ENCODE measurements at places on chromosomes 12 and 14.

DNA sequence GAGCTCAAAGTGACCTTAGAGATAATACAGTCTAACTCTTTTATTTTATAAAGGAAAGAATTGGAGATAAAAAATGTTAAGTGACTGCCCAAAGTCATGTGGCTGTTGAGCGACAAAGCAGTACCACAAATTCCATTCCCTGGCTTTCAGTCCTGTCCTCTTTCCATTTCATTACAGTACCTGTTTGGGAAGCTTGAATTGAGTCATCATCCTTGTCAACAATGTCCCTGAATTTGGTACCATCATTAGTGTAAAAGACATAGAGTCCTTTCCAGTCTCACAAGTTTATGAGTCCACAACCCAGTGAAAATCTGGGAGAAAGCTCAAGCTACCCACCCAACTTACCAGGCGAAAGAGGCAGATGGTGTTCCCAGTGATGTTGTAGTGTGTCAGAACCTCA is 3.8 kb downstream of the ERP27 start:
- no peak for DNase-seq

- no peak for DNase-seq
Measured at GRCh38 chr12:6751767-6752166, 1.2 kb downstream of the MLF2 start.

- no peak for DNase-seq
Measured at GRCh38 chr14:75434138-75434889, 6.5 kb downstream of the JDP2 start.

GRCh38 chr14:104591031-104591430 is 11.5 kb downstream of the C14orf180 start:
- DNase-seq, result no peak

DNA sequence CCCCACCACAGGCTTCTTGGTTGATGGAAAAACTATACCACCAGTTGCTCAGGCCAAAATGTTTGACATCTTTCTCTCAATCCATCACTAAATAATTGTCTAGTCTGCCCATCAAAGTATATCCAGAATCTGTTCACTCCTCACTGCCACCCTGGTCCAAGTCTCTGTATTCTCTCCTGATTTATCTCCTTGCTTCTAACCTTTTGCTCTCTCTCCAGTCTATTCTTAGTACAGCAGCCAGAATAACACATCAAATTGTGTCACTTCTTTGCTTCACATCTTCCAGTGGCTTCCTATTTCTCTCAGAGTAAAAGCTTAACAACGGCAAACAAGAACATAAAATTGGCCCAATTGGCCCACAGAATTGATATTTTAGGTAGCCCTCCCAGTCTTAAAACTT is 272.8 kb downstream of the IPO8 start:
- DNase-seq, result no peak

GRCh38 chr12:29149691-29150281 is 708 bp downstream of the FAR2 start:
- peak; percentile 68 for DNase-seq

- no peak for DNase-seq
Measured at GRCh38 chr14:65170768-65171507, 68.6 kb upstream of the MAX start.

DNA sequence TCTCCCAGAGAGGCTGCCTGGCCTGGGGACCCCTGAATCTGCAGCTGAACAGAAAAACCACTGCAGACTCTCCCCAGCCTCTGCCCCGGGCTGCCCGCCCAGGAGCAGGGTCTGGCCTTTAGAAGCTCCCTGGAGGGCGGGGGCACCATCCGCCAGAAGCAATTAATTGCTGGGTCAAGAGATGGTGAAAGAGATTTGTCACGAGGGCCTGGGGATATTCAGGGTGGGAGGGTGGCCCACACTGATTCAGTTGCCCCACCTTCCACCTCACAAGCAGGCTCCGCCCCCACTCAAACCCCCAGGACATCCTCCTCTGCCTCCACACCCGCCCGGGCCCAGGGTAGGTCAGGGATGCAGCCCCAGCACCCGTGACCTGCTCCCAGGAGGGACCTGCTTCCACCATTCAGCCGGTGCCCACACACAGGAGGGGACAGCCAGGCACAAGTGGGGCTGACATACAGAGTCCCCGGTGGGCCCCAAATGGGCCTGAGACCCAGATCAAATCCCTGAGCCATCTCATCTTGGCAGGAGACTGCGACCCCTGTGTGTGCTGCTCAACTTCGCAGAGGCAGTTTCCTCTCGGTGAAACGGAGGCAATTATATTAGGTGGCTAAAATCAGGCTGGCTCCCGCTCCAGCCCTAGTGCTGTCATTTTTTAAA is 23.0 kb downstream of the NCOR2 start:
- DNase-seq, result no peak

GRCh38 chr12:126507231-126507630 is 1442.0 kb downstream of the AACS start:
- no peak for DNase-seq

- DNase-seq, result no peak
Measured at GRCh38 chr12:51390891-51391282, 319 bp downstream of the GALNT6 start.

DNA sequence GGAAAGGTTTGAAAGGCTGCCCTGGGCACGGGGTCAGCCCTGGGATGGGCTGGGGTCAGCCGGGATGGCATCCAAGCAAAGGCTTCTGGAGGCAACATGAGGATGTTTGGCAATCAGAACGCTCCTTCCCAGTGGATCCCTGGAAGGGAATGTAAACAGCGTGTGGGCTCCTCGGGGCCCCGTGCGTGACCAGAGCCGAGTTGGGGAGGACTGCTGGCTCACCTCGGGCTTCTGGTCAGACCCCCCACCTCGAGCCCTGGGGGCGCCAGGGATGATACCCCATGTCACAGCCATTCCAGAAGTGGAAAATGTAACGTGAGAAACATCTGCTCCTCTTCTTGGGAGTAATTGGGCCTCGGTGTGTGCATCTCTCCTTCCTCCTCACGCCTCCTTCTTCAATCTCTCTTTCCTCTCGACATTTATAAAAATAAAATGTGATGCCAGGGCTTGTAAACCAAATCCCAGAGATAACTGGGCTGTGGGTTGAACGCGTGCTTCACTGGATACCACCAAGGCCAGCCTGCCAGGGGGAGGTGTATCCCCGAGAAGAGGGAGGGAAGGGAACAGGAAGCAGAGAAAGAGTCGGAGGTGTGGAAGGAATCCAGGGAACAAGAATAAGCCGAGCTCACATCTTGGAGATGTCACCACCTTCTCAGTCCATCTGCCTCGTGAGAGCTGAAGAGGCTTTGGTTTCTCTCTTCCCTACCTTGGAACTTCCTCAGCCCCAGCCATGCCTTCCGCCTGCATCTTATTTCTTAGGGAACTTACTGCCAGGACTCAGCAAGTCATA is 144.8 kb downstream of the NUAK1 start:
- no peak for DNase-seq

DNA sequence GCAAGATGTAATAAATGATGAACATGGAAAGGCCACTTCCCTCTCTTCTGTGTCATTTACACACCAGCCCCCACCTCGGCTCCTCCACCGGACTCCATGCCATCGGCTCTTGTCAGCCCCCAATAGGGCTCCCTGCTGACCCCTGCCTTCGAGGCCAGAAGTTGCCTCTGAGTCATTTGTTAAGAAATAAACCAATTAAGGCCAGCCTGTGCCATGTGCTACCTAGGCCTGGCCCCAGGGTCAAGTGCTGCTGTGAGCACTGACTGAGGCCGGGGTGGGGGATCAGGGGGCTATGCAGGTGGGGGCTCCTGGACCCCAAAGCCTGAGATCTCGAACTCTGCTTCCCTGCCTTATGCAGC is 53.2 kb downstream of the TESC start:
- DNase-seq, result no peak

GRCh38 chr14:104970231-104971068 is 7.7 kb downstream of the AHNAK2 start:
- no peak for DNase-seq

DNA sequence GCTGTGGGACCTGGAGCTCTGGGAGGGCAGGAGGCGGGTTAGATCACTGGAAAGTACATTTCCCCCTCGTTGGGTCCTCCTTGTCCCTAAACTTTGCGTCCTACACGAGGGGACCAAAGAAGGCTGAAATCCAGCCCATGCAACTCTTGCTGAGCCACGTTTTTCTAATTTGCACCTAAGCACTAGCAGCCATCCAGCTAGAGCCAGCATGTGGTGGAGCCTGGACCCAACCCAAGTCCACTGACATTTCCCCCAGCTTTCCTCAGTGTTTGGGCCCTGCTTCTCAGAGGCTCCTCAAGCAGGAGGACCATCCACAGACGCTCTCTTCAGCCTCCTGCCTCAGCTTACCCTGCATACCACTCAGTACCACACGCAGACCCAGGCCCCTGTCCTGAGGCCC is 49.7 kb downstream of the TSPAN11 start:
- DNase-seq, result no peak

DNA sequence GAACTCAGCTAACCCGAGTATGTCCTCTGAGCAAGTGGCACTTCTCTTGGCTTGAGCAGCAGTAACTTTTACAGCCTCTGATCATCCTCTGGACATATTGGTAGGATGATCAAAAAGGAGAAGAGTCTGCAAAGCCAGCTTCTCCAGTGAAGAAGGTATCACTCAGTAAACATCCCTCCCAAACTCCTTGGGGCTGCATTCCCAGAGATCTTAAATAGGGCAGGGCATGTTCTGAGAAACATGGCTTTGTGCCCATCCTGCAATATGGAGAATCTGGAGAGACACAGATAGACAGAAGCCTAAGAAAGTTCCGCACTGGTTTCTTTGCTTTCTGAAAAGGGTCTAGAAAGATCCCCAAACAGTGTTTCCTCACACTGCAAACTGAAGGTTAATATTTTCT is 65.4 kb downstream of the RBM19 start:
- no peak for DNase-seq

DNA sequence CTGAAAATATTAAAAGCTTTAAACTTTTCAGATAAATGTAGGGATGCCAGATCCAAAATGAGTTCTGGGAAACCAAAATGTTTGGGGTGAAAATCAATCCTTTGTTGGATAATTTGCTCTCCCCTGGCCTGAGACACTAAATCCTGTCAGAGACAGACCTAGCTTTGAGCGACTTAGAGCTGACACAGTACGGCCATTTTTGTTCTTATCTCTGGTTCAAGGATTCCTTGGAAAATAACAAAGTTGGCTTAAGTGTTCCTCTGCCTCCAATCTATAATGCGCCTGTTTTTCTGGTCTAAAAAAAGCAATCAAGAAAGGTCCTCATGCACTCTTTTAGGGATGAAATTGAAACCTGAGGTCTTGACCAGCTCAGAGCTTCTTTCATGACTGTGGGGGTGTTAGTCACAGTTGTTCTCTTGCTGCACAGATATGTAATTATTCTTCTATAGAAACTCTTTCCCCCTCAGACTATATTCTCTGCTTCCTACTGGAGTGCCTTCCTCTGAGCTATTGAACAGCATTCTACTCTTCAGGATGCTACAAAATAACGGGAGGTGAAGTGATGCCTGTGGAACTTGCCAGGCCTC is 52.3 kb upstream of the EGLN3 start:
- no peak for DNase-seq

DNA sequence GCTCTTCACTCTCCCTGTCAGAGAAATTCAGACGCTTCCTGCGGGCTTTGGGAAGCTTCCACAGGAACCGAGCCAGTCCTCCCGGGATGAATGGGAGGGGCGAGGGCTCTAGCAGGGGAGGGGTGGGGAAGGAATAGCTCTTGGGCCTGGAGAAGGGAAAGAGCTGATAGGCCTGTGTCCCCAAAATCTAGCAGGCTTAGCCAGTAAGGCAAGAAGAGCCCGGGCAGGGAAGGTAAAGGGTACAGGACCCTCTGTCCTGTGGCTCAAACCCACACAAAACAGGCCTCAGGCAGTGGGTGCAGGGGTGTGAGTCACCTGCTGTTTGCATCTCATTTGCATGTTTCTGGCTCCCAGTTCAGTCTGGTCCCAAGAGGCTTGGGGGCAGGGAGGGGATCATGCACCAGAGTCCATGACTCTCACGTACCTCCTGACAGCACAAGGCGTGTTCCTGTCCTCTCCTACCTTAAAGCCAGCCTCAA is 8.7 kb upstream of the SMUG1 start:
- no peak for DNase-seq

DNA sequence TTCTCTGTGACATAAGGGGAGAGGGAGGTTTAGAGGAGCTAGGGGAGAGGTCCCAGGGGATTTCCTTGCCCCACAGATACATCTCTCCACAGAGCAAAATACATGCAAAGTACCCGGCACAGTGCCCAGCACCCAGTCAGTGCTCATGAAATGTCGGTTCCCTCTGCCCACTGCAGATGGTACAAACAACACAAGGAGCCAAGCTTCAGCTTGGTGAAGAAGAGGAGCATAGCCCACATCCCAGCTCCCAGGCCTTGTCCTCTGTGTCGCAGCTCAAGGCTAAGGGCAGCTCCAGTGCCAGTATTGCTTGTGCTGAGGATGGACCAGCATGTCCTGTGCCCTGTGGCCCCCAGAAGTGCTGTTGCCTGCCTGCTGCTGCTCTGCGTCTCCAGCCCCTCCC is 35.0 kb upstream of the FKBP4 start:
- DNase-seq, result no peak

DNA sequence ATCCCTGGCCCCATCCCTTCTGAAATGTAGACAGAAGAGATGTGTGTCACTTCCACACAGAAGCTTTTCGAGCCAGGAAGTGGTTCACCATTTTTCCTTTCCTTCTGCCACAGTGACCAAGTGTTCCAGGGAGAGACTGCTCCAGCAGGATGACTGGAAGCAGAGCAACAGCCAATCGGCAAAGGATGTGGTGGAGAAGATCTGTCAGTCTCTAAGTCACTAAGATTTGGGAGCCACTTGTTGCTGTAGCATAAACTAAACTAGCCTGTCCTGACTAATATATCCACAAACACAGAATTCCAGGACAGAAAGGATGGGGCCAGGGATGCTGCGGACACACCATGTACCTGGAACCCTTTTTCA is 42.9 kb downstream of the DUSP6 start:
- no peak for DNase-seq

GRCh38 chr12:50297027-50297426 is 13.7 kb upstream of the LIMA1 start:
- DNase-seq, result no peak

DNA sequence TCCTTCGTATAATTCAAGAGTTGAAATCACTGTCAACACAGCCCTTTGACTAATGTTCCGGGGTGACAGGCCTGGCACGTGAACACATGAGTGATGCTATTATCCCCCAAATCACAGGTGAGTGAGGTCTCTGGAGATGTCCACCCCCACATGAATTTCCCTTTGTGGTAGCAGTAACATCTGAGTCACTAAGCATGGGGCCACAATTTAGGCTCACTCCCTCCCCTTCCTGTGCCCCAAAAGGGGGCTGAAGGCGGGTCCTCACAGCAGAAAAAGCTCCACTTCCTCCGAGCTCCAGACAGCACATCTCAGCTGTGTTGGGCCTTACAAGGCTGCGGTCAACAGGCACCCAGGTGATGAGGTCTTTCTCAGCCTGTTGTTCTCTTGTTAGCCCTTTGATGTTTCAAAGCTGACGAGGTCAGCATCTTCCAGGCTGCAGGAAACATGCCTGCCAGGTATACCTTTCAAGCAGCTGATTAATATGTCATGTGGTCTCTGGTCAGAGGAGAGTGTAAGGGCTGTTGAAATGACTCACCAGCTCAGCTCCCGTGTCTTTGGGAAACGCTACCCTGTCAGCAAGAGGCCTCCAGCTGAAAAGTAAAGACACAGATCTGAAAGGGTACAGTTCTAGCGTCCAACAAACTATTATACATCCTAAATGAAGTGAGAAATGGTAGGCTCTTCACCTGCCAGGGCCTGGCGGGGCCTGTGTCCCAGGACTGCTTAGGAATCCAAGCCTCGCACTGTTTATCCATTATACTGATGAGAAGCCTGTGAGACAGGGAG is 107.3 kb downstream of the ZFP36L1 start:
- no peak for DNase-seq

All from NCI-H2107 (cell line).